ENCODE measurements at places on chromosomes 12 and 14. TPM values are rescaled to one million over a fixed set of nuclear protein-coding genes. Genes with fewer than 3 reads are reported as not detected.

The ENDOU gene
- not detected for total RNA-seq

The HCAR1 gene
- not detected for total RNA-seq

The BHLHE41 gene
- 0.07 TPM for total RNA-seq

The CCDC177 gene
- total RNA-seq = not detected

The SLC38A4 gene
- 0.07 TPM for total RNA-seq

The KRT74 gene
- total RNA-seq = not detected

The KRT80 gene
- 7.2 TPM for total RNA-seq

The RAB15 gene
- total RNA-seq = 15.7 TPM

The LYZ gene
- not detected for total RNA-seq

The TPCN1 gene
- 12.0 TPM for total RNA-seq

The ADAMTS20 gene
- not detected for total RNA-seq

The EMC9 gene
- 14.9 TPM for total RNA-seq

The MYL2 gene
- not detected for total RNA-seq

The AQP5 gene
- total RNA-seq = not detected

The FGF23 gene
- total RNA-seq = not detected

The DYNLL1 gene
- 320 TPM for total RNA-seq

The SLC6A13 gene
- total RNA-seq = not detected

The CCDC175 gene
- total RNA-seq = not detected

The NOS1 gene
- 0.14 TPM for total RNA-seq

The SPRYD4 gene
- total RNA-seq = 2.6 TPM

The INF2 gene
- 76.8 TPM for total RNA-seq

The CFAP251 gene
- 3.6 TPM for total RNA-seq

The LHX5 gene
- total RNA-seq = not detected

The PRB2 gene
- not detected for total RNA-seq

The FLRT2 gene
- total RNA-seq = 41.5 TPM

The IFI27 gene
- 346 TPM for total RNA-seq

The KLHL33 gene
- not detected for total RNA-seq

The MAPK1IP1L gene
- 88.6 TPM for total RNA-seq

The TSHR gene
- total RNA-seq = not detected

The TXNDC16 gene
- 6.5 TPM for total RNA-seq

The PLCZ1 gene
- 0.27 TPM for total RNA-seq

Data from thoracic aorta endothelial cell (primary cell).